ENCODE measurements at places on chromosomes 2 and 18. TPM values are rescaled to one million over a fixed set of nuclear protein-coding genes. Genes with fewer than 3 reads are reported as not detected.

The PROKR1 gene
- 0.11 TPM for total RNA-seq

- no peaks in the 10 kb centered on the region for H3K36me3 ChIP-seq
- H3K4me1 ChIP-seq: peaks cover 25% of the 10 kb centered on the region
- H3K27me3 ChIP-seq: peaks cover 70% of the 10 kb centered on the region
- no peak for DNase-seq
Observed at GRCh38 chr2:47737-48136, 1.4 kb upstream of the FAM110C start.

The MC4R gene
- total RNA-seq: not detected

The SLC4A3 gene
- total RNA-seq: 25.7 TPM

GRCh38 chr2:195360242-195360641 lies 296.8 kb upstream of the SLC39A10 start:
- H3K27ac ChIP-seq: no peak overlapping the region
- no peaks in the 10 kb centered on the region for H3K27me3 ChIP-seq
- no peak overlapping the region for H3K4me3 ChIP-seq
- peaks cover 17% of the 10 kb centered on the region for H3K4me1 ChIP-seq
- no peak for DNase-seq

The NGEF gene
- total RNA-seq: 1.3 TPM

DNA sequence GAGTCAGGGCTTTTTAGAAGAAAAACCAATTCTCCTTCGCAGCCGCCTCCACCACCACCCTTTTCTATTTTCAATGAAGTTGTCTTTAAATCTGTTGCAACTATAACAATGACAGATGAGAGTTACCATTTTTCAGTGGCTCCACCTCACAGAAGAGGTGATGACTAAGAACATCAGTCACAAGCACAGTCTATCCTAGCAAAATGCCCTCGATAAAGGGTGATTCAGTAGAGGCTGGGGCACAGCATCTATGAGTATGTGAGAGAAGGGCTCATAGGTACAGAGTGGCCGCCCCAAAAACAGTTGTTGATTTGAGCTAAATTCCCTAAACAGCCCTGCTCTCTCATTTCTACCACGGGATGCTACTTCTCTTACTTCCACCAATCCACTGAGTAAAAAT lies 310.8 kb upstream of the MGAT5 start:
- H3K4me3 ChIP-seq: no peak overlapping the region
- H3K36me3 ChIP-seq: no peaks in the 10 kb centered on the region
- H3K4me1 ChIP-seq: no peaks in the 10 kb centered on the region
- peaks cover 3% of the 10 kb centered on the region for H3K27me3 ChIP-seq

GRCh38 chr2:118720866-118721265 lies 126.6 kb downstream of the EN1 start:
- peaks cover 15% of the 10 kb centered on the region for H3K4me1 ChIP-seq
- no peak overlapping the region for H3K4me3 ChIP-seq
- no peak for DNase-seq
- H3K36me3 ChIP-seq: no peaks in the 10 kb centered on the region

DNA sequence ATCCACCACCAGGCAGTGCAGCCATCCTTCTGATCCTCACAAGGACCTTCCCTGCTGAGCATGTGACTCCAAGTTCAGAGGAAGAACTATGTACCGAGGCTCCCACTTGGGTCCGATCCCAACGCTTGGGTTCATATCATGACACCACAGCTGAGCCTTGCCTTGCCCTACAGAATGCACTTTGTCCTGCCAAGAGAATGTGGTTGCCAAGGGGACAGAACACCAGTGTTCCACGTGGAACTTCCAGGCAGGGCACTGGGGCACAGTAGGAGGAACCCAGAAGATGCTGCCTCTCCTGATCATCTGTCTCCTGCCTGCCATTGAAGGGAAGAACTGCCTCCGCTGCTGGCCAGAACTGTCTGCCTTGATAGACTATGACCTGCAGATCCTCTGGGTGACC lies at the start of gene TEX51:
Gene TEX51 (plus strand): TSS at position 255 of the 400 bp plus-strand sequence. CDS start 29 bp downstream, at position 284.
- no peak for DNase-seq
- peaks cover 20% of the 10 kb centered on the region for H3K27me3 ChIP-seq
- H3K4me3 ChIP-seq: no peak within 1 kb of the TSS
- H3K4me1 ChIP-seq: no peaks in the 10 kb centered on the region

GRCh38 chr18:77146249-77147080 lies 13.9 kb upstream of the MBP start:
- peaks cover 11% of the 10 kb centered on the region for H3K4me1 ChIP-seq
- peaks cover 5% of the 10 kb centered on the region for H3K27me3 ChIP-seq
- H3K27ac ChIP-seq: no peak overlapping the region
- DNase-seq: peak; percentile 20
- no peak overlapping the region for H3K4me3 ChIP-seq

DNA sequence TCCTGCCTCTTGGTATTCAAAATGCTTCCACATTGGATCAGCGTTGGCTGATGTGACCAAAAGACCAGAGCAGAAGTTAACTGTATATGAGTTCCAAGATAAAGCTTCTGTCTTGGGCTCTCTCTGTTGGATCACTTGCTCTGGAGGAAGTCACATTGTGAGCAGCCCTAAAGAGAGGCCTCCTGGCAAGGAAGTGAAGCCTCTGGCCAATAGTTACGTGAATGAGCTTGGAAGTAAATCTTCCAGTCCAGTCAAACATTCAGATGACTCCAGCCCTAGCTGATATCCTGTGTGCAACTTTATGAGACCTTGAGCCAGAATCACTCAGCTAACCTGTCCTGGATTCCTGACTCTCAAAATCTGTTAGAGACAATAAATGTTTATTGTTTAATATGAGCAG lies 67.7 kb upstream of the CDKL4 start:
- no peak for DNase-seq
- H3K4me1 ChIP-seq: no peaks in the 10 kb centered on the region
- no peak overlapping the region for H3K27ac ChIP-seq
- H3K27me3 ChIP-seq: no peaks in the 10 kb centered on the region

The COL5A2 gene
- 438 TPM for total RNA-seq

- peaks cover 7% of the 10 kb centered on the region for H3K36me3 ChIP-seq
- no peak overlapping the region for H3K27ac ChIP-seq
- H3K27me3 ChIP-seq: no peaks in the 10 kb centered on the region
- DNase-seq: no peak
Observed at GRCh38 chr2:157793053-157793612, 83.0 kb downstream of the ACVR1 start.

DNA sequence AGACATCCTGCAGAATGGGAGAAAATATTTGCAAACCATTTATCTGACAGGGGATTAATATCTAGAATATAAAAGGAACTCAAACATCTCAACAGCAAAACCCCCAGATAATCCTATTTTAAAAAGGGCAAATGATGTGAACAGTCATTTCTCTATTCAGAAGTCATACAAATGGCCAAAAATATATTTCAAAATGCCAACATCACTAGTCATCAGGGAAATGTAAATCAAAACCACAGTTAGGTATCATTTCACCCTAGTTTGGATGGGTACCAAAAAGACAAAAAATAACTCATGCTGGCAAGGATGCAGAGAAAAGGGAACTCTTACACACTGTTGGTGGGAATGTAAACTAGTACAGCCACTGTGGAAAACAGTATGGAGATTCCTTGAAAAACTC lies 70.0 kb downstream of the TBR1 start:
- peaks cover 2% of the 10 kb centered on the region for H3K27me3 ChIP-seq
- no peak overlapping the region for H3K27ac ChIP-seq
- peaks cover 2% of the 10 kb centered on the region for H3K36me3 ChIP-seq
- H3K4me3 ChIP-seq: no peak overlapping the region
- no peak for DNase-seq

GRCh38 chr2:97743913-97744312 lies 30.5 kb downstream of the ZAP70 start:
- peaks cover 10% of the 10 kb centered on the region for H3K36me3 ChIP-seq
- no peak overlapping the region for H3K27ac ChIP-seq
- H3K4me1 ChIP-seq: peaks cover 20% of the 10 kb centered on the region
- no peak for DNase-seq

- H3K27ac ChIP-seq: no peak overlapping the region
- H3K4me3 ChIP-seq: no peak overlapping the region
- no peaks in the 10 kb centered on the region for H3K4me1 ChIP-seq
- DNase-seq: no peak
- H3K27me3 ChIP-seq: no peaks in the 10 kb centered on the region
- H3K36me3 ChIP-seq: peaks cover 5% of the 10 kb centered on the region
Observed at GRCh38 chr18:8313043-8313442, 296.2 kb upstream of the RAB12 start.

DNA sequence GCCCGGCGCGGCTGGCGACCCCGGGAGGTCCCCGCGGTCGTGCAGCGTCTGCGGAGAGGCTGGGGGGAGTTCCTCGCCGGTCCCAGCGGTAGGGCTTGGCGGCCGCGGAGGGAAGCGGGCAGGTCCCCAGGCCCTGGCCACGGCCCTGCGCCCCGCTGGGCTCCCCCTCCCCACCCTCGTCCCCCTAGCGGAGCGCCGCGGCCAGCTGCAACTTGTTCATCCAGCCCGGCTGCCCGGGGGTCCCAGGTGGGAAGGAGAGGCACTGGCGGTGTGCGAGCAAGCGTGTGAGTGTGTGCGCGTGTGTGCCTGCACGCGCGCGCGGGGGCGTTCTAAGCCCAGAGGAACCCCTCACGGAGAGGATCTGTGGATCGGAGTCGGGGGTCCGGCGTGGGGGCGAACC lies 1.3 kb downstream of the PTPRM start:
- DNase-seq: peak; percentile 43
- peak overlapping the region; percentile 78 for H3K4me3 ChIP-seq
- H3K27ac ChIP-seq: peak overlapping the region; percentile 25
- peaks cover 27% of the 10 kb centered on the region for H3K4me1 ChIP-seq
- peaks cover 5% of the 10 kb centered on the region for H3K36me3 ChIP-seq

The SLC19A3 gene
- total RNA-seq: 11.4 TPM

The PMAIP1 gene
- 9.9 TPM for total RNA-seq

DNA sequence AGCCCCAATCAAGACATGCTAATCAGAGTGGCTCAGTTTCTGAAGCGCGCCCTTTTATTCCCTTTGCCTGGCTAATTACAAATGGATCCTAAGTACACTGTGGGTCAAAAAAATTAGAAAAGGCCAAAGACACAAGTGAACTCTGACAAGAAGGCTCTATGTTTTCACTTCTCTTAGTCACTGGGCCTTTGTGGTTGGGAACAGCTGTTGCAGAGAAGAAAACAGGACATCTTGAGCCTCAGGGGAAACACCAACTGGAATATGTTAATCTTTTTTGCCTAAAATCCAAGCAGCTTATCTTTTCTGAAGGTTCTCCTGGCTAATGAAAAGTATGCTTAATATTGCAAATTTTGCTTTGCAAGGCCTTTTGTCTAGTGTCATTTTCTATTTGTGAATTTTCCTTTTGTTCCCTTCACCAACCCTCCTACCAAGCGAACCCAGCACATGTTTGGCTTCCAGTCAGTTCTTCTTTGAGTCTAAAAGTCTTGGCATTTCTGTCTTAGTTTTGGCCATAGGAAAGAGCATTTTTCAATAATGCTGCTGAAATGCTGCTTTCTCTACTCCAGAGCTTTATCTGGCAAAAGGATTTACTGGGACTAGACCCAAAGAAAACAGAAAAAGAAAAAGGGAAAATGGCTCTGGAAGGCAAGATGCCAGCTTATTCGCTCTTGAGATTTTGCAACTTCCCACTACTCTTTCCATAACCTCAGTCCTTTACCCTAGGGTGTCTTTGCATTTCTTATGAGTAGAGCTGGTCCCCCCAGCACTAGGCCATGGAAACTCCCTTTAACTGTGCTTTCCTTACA lies 440.2 kb upstream of the ST6GAL2 start:
- no peaks in the 10 kb centered on the region for H3K36me3 ChIP-seq
- H3K4me1 ChIP-seq: peaks cover 2% of the 10 kb centered on the region
- H3K27me3 ChIP-seq: no peaks in the 10 kb centered on the region
- H3K4me3 ChIP-seq: no peak overlapping the region
- no peak for DNase-seq
- peak overlapping the region; percentile 39 for H3K27ac ChIP-seq

DNA sequence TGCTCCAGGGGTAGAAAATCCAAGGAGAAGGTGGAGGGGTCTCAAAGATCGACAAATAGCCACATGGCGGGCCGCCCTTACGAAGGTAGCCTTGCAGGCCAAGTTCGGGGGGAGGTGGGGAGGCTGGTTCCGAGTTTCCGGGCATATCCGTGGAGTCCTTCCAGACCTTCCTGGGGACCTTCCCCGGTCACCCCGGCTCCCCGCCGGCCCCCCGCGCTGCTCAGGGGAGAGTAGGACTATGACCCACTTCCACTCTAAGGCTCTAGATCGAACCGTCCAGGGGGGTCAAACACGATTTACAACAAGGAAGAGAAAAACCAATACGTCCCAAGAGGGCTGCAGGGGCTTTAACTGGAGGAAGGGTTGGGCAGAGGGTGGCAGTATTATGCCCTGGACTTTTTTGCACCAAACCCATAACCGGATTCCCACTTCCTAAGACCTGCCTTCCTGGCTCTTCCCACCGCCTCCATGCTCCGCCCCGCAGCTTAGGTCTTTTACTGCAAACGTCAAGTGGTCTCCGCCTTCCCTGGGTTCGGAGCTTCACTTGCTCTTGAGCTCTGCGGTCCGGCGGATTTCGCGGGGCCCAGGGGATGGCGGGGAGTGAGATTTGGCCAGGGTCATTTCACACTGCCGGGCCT lies 779 bp upstream of the LYPD6 start:
- peaks cover 1% of the 10 kb centered on the region for H3K27me3 ChIP-seq
- H3K27ac ChIP-seq: peak overlapping the region; percentile 88
- peaks cover 7% of the 10 kb centered on the region for H3K36me3 ChIP-seq

The LINC00305 gene
- not detected for total RNA-seq

DNA sequence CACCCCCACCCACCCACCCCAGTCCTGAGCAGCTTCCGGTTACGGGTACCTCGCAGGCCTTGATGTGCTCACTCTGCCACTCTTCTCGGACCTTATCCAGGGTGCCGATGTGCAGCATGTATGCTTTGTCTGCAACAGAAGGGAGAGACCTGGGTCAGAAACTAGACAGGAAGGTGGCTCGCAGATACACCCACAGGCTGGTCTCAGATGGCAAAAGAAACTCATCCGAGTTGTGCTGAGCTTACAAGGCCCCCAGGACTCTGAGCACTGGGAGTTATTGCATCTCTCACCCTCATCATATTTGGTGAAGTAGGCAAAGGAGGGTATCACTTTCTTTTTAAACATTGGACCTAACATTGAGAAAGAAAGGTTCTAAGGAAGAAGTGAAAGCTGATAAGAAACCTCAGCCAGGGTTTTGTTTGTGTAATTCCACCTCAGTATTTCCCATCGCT lies 30.6 kb upstream of the EPG5 start:
- peaks cover 15% of the 10 kb centered on the region for H3K36me3 ChIP-seq
- H3K27ac ChIP-seq: no peak overlapping the region
- no peaks in the 10 kb centered on the region for H3K27me3 ChIP-seq

- no peak overlapping the region for H3K27ac ChIP-seq
- H3K4me1 ChIP-seq: no peaks in the 10 kb centered on the region
- H3K27me3 ChIP-seq: peaks cover 17% of the 10 kb centered on the region
- no peaks in the 10 kb centered on the region for H3K36me3 ChIP-seq
Observed at GRCh38 chr2:238296638-238297457, 8.4 kb upstream of the PER2 start.

The RGPD5 gene
- 111 TPM for total RNA-seq

The RASGRP3 gene
- 0.58 TPM for total RNA-seq

- no peak overlapping the region for H3K27ac ChIP-seq
- DNase-seq: no peak
- peaks cover 8% of the 10 kb centered on the region for H3K36me3 ChIP-seq
- no peak overlapping the region for H3K4me3 ChIP-seq
Observed at GRCh38 chr2:144180131-144180530, 339.8 kb downstream of the ZEB2 start.

Data from mesothelial cell of epicardium (in vitro differentiated cells).